ENCODE measurements at places on chromosomes 16 and 17. TPM values are rescaled to one million over a fixed set of nuclear protein-coding genes. Genes with fewer than 3 reads are reported as not detected.
A peak's percentile ranks its signal among the peaks of the same experiment; 100 is the strongest.

Gene KRT24
- total RNA-seq: not detected

Gene ACSM5
- total RNA-seq: 0.18 TPM

Gene CCL7
- total RNA-seq: not detected

Gene FOXF1
- not detected for total RNA-seq

Gene KCNG4
- total RNA-seq: under 0.01 TPM

Gene KIFC3
- 13.8 TPM for total RNA-seq

Gene KRTAP9-8
- not detected for total RNA-seq

Gene NGFR
- total RNA-seq: 37.8 TPM

- H3K4me1 ChIP-seq: no peaks in the 10 kb centered on the region
- H3K4me3 ChIP-seq: no peak overlapping the region
- no peak overlapping the region for H3K27ac ChIP-seq
- H3K36me3 ChIP-seq: peaks cover 50% of the 10 kb centered on the region
- no peak for DNase-seq
- no peaks in the 10 kb centered on the region for H3K27me3 ChIP-seq
Measured at GRCh38 chr16:2286550-2286949, 18.6 kb upstream of the RNPS1 start.

DNA sequence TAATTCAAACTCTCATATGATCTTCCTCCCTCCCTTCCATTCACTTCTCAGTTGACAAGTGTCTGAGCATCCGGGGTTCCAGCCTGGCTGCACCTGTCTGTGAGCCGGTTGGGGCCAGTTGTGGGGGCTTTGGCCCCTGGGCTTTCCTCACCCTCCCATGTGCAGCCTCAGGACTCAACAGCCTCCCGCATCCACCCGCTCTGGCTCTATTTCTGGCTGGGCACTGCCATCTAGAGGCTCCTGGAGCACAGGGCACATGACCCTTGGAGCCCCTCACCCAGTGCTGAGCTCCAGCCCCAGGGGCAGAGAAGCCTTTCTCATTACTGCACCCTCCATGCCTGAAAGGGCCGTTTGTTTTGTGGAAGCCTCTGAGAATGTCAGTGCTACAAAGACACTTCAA lies 43.3 kb downstream of the HAPSTR1 start:
- no peaks in the 10 kb centered on the region for H3K36me3 ChIP-seq
- no peak overlapping the region for H3K27ac ChIP-seq
- H3K27me3 ChIP-seq: no peaks in the 10 kb centered on the region
- peaks cover 6% of the 10 kb centered on the region for H3K4me1 ChIP-seq
- no peak overlapping the region for H3K4me3 ChIP-seq

DNA sequence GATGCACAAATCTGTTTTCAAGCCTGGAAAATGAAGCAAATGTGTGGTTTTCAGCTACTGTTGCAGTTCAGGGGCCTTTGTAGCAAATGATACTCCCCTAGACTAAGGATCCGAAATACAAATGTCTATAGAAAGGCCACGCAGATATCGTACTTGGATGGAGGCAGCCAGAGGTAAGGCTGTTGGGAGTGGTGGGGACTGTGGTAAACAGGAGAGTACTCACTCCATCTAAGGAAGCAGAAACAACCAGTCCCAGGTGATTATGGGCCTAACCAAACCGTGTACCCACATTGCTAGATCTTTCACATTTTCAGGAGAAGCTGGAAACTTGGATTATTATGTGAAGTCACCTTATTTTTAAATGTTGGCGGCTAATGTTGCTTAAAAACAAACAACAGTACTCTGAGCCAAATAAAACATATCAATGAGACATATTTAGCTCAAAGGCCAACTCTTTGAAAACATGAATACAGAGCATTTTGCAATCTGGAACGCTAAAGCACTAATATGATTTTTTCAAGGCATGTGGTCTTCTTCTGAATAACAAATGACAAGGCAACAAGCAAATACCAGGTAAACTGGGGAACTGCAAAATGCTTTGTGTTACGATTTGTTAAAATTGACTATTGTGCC lies 110.1 kb downstream of the YPEL2 start:
- no peak for DNase-seq
- H3K36me3 ChIP-seq: no peaks in the 10 kb centered on the region
- H3K27me3 ChIP-seq: no peaks in the 10 kb centered on the region
- no peak overlapping the region for H3K27ac ChIP-seq

GRCh38 chr17:63503341-63503705 lies 19.8 kb upstream of the KCNH6 start:
- no peak for DNase-seq
- no peak overlapping the region for H3K4me3 ChIP-seq
- H3K27me3 ChIP-seq: peaks cover 14% of the 10 kb centered on the region
- H3K4me1 ChIP-seq: no peaks in the 10 kb centered on the region
- no peak overlapping the region for H3K27ac ChIP-seq
- no peaks in the 10 kb centered on the region for H3K36me3 ChIP-seq

DNA sequence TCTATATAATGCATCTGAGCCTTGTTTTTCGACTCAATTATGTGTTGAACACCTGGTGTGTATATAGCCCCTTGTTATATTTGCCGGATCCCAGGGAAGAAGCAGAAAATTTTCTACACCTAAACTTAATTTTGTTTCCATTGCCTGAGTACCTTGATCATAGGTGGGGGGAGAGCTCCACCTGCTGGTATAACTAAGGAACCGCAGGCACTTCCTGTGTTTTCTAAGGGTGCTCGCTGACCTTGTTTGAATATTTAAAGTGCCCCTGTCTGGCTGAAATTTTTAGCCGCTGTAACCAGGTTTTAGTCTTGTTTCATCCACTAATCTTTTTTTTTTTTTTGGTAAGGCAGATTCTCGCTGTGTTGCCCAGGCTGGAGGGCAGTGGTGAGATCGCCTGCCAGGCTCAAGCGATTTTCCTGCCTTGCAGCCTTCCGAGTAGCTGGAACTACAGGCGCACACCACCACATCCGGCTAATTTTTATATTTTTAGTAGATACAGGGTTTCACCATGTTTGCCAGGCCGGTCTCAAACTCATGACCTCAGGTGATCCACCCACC lies 6.5 kb upstream of the NUBP1 start:
- peaks cover 4% of the 10 kb centered on the region for H3K4me1 ChIP-seq
- H3K36me3 ChIP-seq: no peaks in the 10 kb centered on the region
- H3K27me3 ChIP-seq: no peaks in the 10 kb centered on the region
- no peak overlapping the region for H3K4me3 ChIP-seq

- no peak overlapping the region for H3K27ac ChIP-seq
- peaks cover 36% of the 10 kb centered on the region for H3K27me3 ChIP-seq
- no peak overlapping the region for H3K4me3 ChIP-seq
- H3K36me3 ChIP-seq: no peaks in the 10 kb centered on the region
- DNase-seq: no peak
- no peaks in the 10 kb centered on the region for H3K4me1 ChIP-seq
Measured at GRCh38 chr17:5699814-5700213, 115.5 kb upstream of the NLRP1 start.

DNA sequence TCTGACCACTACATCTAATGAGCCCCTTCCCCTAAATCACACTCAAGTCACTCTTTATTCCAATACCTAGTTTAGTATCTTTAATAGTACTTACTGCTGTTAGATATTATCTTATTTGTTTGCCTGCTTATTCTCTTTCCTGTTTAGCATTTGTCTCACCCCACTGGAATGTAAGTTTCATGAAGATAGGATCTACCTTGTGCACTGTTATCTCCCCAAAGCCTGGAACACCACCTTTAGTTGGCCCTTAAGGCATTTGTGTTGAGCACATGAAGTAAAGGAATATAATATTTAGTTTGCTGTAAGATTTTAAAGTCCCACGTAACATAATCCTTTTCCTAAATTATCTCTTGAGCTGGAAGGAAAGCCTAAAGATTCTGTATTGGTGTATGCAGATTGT lies 50.2 kb downstream of the VPS35L start:
- no peak overlapping the region for H3K27ac ChIP-seq
- H3K4me3 ChIP-seq: no peak overlapping the region
- H3K36me3 ChIP-seq: peaks cover 33% of the 10 kb centered on the region
- no peak for DNase-seq

- H3K27me3 ChIP-seq: no peaks in the 10 kb centered on the region
- peaks cover 36% of the 10 kb centered on the region for H3K4me1 ChIP-seq
- H3K36me3 ChIP-seq: no peaks in the 10 kb centered on the region
- DNase-seq: no peak
- no peak overlapping the region for H3K4me3 ChIP-seq
- H3K27ac ChIP-seq: no peak overlapping the region
Measured at GRCh38 chr16:4087099-4087885, 28.9 kb downstream of the ADCY9 start.

- peaks cover 9% of the 10 kb centered on the region for H3K4me1 ChIP-seq
- no peaks in the 10 kb centered on the region for H3K27me3 ChIP-seq
- peaks cover 38% of the 10 kb centered on the region for H3K36me3 ChIP-seq
- peak overlapping the region; percentile 72 for H3K4me3 ChIP-seq
- H3K27ac ChIP-seq: peak overlapping the region; percentile 29
- peak; percentile 40 for DNase-seq
Measured at GRCh38 chr16:1678500-1679098, 520 bp downstream of the JPT2 start.

Data from muscle of leg (tissue), 16 donors.